Natural killer cell (primary cell): ENCODE measurements at places on chromosomes 13 and 19. TPM values are rescaled to one million over a fixed set of nuclear protein-coding genes. Genes with fewer than 3 reads are reported as not detected.

GRCh38 chr13:74593688-74594087 is 459.5 kb upstream of the KLF12 start:
- H3K36me3 ChIP-seq: no peaks in the 10 kb centered on the region
- no peak overlapping the region for H3K4me3 ChIP-seq
- H3K27ac ChIP-seq: no peak overlapping the region
- H3K27me3 ChIP-seq: peaks cover 2% of the 10 kb centered on the region
- no peaks in the 10 kb centered on the region for H3K4me1 ChIP-seq

DNA sequence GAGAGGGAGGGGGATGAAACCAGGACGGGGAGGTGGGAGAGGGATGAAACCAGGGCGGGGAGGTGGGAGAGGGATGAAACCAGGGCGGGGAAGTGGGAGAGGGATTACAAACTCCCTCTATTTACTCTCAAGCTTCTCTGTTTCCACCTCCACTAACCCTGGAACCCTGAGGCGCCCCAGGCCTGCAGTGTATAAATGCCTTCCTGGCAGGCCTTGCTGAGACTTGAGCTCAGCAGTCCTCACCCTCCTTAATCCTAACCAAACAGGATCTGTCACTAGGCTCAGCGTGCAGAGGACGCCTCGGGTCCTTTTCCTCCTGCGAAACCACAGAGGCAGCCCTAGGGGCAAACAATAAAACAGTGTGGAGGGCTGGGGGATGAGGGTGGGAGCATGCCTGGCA is 32.1 kb upstream of the OR1M1 start:
- H3K4me3 ChIP-seq: no peak overlapping the region
- H3K27ac ChIP-seq: no peak overlapping the region
- no peaks in the 10 kb centered on the region for H3K36me3 ChIP-seq
- H3K27me3 ChIP-seq: no peaks in the 10 kb centered on the region
- no peaks in the 10 kb centered on the region for H3K4me1 ChIP-seq

- H3K4me1 ChIP-seq: no peaks in the 10 kb centered on the region
- no peaks in the 10 kb centered on the region for H3K36me3 ChIP-seq
- no peak overlapping the region for H3K27ac ChIP-seq
- H3K27me3 ChIP-seq: no peaks in the 10 kb centered on the region
- no peak for DNase-seq
Measured at GRCh38 chr19:29422047-29422446, 103.7 kb upstream of the VSTM2B start.

GRCh38 chr13:71785361-71785760 is 81.6 kb downstream of the DACH1 start:
- no peaks in the 10 kb centered on the region for H3K4me1 ChIP-seq
- H3K27me3 ChIP-seq: no peaks in the 10 kb centered on the region
- H3K36me3 ChIP-seq: no peaks in the 10 kb centered on the region
- H3K27ac ChIP-seq: no peak overlapping the region

DNA sequence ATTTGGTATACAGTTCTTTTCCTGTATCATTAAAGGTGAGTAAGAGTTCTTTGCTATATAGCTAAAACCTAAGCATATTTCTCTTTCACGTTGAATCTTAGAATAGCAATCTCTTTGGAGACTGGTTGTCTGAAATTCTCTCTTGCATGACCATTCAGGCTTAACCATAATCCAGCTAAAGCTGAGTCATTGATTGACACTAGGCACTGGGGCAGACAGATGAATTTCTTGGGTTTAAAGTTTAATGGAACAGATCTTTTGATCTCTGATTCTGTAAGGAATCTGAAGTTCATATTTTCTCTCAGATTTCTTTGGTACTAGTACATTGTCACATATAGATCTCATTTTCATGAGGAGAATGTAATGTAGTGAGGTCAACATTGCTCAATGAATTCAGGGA is 397.3 kb upstream of the MIR17HG start:
- no peak overlapping the region for H3K27ac ChIP-seq
- no peaks in the 10 kb centered on the region for H3K27me3 ChIP-seq
- DNase-seq: no peak
- no peaks in the 10 kb centered on the region for H3K4me1 ChIP-seq
- H3K36me3 ChIP-seq: no peaks in the 10 kb centered on the region

DNA sequence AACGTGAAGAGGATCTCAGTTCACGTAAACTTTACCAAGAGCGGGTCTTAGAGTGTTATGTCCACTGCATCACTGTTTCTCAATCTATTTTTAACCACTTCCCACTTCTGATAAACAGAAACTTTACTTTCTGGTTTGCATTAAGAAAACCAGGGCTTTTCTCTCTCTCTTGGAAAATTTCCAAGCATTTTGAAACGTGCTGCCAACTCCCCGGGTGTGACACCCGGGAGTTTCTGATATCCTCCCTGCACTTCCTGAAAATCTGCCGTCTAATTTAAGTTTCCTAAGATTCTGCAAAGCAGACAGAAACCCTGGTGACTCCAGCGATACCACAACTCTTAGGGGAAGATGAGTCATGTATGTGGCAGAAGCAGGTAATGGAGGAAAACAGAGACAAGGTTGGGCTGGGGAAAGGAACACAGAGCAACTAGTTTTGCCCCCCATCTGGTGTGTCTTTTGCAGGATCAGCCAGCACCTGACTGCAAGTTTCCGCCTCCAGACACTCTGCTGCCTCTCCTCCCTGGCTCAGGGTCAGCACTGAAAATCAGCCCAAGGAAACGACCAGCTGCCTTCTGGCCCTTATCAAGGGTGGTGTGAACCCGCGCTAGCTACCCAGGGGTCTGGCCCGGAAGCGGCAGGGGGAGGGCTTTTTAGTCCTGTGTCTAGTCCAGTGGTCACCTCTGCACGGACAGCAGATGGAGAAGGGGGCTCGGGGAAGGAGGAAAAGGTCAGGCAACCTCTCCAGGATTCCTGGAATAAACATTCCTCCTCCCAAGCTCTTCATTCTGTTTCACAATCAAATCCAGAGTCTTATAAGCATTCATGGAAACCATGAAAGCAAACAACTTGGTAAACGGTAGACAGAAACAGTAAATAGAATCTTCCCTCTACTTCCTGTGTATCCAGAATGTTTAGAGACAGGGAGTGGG is 11.3 kb upstream of the FFAR2 start:
- H3K27ac ChIP-seq: no peak overlapping the region
- peaks cover 24% of the 10 kb centered on the region for H3K4me1 ChIP-seq
- no peak overlapping the region for H3K4me3 ChIP-seq
- no peak for DNase-seq

DNA sequence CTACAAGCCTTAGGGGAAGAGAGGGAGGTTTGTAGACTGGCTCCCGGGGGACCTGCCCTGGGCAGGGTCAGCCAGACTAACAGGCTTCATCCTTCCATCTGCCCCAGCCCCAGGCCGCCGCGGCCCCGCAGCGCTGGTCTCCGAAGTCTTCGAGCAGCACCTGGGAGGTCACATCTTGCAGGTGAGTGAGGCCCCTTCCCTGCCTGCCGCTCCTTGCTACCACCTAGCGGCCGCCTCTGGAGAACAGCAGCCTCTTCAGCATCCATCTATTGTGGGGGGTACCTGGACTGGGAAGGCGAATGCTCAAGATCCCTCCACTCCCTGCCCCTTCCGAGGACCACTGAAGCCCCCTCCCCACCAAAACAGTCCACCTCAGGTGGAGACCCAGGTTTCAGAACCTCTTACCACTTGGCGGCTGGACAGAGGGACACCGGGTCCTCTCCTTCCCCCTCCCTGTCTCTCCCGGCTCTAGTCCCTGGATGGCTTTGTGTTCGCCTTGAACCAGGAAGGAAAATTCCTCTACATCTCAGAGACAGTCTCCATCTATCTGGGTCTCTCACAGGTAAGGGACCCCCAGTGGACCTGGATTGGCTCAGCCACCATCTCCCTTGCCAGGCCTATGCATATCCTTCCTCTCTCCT is 12.7 kb downstream of the NPAS1 start:
- H3K36me3 ChIP-seq: no peaks in the 10 kb centered on the region
- H3K27ac ChIP-seq: no peak overlapping the region
- peaks cover 12% of the 10 kb centered on the region for H3K27me3 ChIP-seq
- peak; percentile 82 for DNase-seq

- H3K4me3 ChIP-seq: no peak overlapping the region
- peak; percentile 42 for DNase-seq
- no peaks in the 10 kb centered on the region for H3K27me3 ChIP-seq
- peaks cover 4% of the 10 kb centered on the region for H3K4me1 ChIP-seq
Measured at GRCh38 chr19:20482721-20483120, 82.9 kb downstream of the ZNF737 start.

TSPAN16 gene
- not detected for total RNA-seq

- no peak overlapping the region for H3K27ac ChIP-seq
- no peak for DNase-seq
- peaks cover 3% of the 10 kb centered on the region for H3K27me3 ChIP-seq
- H3K36me3 ChIP-seq: no peaks in the 10 kb centered on the region
- no peaks in the 10 kb centered on the region for H3K4me1 ChIP-seq
Measured at GRCh38 chr13:43316946-43317353, 293.6 kb downstream of the DNAJC15 start.

GRCh38 chr19:18502246-18502637 is 19.6 kb downstream of the ELL start:
- no peak for DNase-seq
- no peaks in the 10 kb centered on the region for H3K36me3 ChIP-seq
- H3K27me3 ChIP-seq: no peaks in the 10 kb centered on the region
- peaks cover 99% of the 10 kb centered on the region for H3K4me1 ChIP-seq
- peak overlapping the region; percentile 65 for H3K27ac ChIP-seq

IL4I1 gene
- total RNA-seq: 3.8 TPM

DNA sequence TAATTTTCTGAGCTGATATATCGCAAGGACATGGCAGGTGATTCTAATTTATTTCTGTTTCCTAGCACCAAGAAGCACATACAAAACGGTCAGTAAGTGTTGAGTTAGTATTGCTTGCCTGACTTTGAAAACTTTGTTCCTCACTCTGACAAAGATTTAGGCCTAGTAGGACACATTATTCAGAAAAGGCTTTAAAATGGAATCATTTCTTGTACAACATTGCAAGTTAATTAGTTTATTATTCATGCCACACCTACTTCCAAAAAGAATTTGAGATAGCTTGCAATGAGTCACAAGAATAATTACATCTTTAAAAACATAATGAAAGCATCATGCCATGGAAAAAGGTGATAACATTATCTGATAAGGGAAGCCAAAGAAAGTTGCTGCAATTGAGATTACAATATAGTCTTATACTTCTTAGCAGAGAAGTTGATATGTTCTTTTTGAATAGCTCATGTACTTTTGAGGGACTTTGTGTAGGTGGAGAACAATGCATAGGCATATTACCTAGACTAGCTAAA is 474.2 kb downstream of the KLF5 start:
- DNase-seq: no peak
- no peaks in the 10 kb centered on the region for H3K27me3 ChIP-seq
- H3K36me3 ChIP-seq: no peaks in the 10 kb centered on the region

- H3K4me1 ChIP-seq: no peaks in the 10 kb centered on the region
- H3K27ac ChIP-seq: no peak overlapping the region
- H3K36me3 ChIP-seq: no peaks in the 10 kb centered on the region
- DNase-seq: no peak
- H3K27me3 ChIP-seq: no peaks in the 10 kb centered on the region
Measured at GRCh38 chr19:42021185-42021584, 27.2 kb upstream of the ATP1A3 start.

NLRP11 gene
- not detected for total RNA-seq

DNA sequence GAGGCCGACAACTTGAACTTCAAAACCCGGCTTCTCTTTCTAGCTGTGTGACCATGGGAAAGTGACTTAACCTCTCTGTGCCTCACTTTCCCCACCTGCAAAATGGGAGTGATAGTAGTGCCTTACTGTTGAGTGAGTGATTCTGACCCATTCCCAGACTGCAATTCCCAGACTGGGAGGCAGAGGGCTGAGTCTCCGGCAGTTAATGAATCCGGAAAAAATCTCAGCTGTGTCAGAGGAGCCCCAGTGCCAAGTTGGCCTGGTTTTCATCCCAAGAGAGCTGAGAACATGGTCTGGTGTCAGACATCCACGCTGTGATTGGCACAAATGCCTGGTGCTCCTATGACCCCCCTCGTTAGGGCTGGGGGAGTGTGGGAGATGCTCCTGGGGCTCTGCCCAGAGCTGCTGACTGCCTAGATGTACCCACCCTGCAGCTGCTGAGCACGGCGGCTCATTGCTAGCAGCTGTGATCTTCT is 50.0 kb downstream of the PIN1 start:
- no peak overlapping the region for H3K4me3 ChIP-seq
- no peaks in the 10 kb centered on the region for H3K36me3 ChIP-seq
- H3K27me3 ChIP-seq: no peaks in the 10 kb centered on the region
- H3K27ac ChIP-seq: no peak overlapping the region
- H3K4me1 ChIP-seq: no peaks in the 10 kb centered on the region
- DNase-seq: no peak

CXCL17 gene
- not detected for total RNA-seq
